ENCODE measurements at places on chromosomes 13 and 19.

GRCh38 chr19:52535771-52536447 lies 8.4 kb downstream of the ZNF808 start:
- peak; percentile 79 for DNase-seq

DNA sequence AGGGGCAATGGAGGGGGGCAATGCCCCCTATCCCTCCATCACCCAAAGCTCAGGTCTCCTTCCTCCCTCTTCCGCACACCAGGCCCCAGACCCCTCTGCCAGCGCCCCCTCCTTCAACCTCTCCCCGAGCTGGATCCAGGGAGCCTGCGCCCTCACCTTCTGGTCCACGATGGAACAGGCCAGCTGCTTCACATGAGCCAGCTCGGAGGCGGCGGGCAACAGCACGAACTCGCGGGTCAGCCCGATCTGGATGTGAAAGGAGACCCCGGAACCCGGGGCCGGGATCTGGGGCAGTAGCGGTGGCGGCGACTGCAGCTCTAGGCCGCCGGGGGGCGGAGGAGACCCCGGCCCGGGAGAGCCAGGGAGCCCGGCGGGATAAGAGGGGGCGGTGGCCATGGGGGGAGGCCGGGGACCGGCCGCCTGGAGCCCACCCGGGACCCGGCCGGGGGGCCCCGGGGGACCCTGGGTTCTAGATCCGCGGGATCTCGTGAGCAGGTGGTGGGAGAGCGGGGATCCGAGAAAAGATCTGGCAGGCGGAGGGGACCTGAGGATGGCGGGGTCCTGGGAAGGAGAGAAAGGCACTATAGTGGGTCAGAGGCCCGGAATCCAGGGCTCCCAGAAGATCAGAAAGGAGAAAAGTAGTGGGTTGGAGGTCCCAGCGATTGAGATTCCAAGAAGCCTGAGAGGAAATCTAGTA lies 791 bp downstream of the PRKD2 start:
- DNase-seq, result no peak

GRCh38 chr19:18908917-18909619 lies 10.1 kb downstream of the COPE start:
- no peak for DNase-seq

DNA sequence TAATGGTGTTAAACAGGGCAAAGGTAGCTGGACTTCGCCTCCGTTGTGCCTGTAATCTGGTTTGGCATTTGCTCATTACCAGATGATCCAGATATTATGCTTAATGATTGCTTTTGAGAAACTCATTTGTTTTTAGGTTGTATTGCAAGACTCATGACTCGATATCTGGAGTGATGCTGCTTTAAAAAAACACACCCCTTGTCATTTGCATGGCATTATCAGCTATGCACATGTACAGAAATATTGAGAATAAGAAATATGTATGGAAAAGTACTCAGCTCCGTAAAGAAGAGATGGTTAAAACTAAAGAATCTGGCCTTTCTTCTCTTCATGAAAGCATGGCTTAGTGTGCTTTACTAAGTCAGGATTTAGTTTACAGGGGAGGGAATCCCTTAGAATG lies 95.0 kb downstream of the ARHGEF7 start:
- DNase-seq, result no peak

All from mucosa of gallbladder (tissue), 1 donor.